ENCODE measurements at places on chromosomes 1 and 21.
A peak's percentile ranks its signal among the peaks of the same experiment; 100 is the strongest.

DNA sequence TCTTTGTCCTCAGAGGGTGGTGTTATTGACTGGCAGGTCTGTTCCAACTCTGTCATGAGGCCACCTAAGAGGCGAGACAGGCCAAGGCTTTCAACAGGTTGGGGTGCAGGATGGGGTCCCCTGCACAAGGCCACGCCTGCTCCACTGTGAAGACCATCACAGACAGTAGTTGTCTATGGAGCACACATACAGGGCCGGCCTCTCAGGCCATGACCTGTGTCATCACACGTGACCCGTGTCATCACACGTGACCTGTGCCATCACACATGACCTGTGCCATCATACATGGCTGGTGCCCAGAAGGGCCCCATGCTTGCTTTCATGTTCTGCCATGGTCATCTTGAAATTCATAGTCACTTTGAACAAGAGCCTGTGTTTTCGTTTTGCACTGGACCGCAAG, 91.9 kb downstream of the ARHGEF10L start:
- no peak for DNase-seq

- no peak for DNase-seq
Observed at GRCh38 chr1:246969621-246970020, 37.9 kb upstream of the AHCTF1 start.

DNA sequence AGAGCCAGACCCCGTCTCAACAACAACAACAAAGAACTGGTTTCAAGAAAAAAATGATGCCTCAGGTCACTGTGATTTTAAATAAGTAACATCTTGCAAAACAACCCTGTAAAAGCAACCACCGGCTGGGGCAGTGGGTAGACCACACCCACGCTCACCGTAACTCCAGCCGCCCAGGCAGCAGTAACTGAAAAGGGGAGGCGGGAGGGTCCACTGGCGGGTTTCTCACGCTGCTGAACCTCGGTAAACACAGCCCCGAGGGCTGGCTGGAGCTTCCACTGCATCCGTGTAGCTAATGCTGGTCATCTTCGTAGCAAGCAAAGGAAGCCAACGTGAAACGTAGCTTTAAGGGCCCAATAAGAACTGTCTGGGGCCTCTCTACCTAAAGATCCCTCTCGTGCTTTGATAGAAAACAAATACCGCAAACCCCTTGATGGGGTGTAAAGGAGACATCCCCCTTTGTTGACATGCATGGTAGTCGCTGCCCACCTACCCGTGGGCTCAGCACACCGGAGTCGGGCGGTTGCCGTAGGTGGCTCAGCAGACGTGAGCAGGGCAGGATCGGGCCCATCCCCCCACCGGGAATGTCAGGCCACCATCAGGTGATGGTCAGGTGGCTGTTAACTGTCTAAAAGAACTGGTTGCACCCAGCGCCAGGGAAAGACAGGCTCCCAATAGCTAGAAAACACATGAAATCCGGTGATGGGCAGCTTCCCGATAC, 4.2 kb downstream of the C1orf159 start:
- DNase-seq = no peak

DNA sequence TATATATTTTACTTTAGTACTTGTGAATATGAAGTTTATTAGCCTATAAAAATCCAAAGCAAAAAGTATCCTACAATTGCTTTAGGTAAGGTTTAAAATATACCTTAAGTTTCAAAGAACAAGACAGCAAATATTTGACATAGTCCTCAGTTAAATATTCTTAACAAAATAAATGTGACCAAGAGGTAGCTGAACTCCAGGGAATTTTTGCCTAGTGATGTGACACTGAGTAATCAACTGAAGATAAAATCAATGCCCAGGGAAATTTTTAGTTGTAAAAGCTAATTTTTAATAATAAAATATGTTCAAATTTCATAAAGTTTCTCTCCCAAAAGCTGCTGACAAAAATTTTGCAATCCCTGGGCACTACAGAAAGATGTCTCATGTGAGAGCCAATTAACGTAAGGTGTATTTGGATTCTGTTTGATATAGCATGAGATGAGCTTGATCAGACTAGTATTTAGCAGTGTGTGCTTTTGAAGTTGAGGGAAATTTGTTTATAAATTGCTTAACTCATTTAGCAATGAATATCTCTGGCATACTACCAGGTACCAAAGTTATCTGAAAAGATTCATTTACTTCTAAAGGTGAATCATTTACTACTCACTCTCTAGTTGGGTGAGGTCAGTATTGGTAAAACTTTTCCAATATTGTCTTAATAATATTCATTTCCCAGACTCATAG, 80.2 kb upstream of the PALMD start:
- no peak for DNase-seq

- DNase-seq = peak; percentile 60
Observed at GRCh38 chr1:55700359-55701130, 485.4 kb upstream of the USP24 start.

GRCh38 chr1:229047161-229047839, 223.6 kb upstream of the RAB4A start:
- no peak for DNase-seq

DNA sequence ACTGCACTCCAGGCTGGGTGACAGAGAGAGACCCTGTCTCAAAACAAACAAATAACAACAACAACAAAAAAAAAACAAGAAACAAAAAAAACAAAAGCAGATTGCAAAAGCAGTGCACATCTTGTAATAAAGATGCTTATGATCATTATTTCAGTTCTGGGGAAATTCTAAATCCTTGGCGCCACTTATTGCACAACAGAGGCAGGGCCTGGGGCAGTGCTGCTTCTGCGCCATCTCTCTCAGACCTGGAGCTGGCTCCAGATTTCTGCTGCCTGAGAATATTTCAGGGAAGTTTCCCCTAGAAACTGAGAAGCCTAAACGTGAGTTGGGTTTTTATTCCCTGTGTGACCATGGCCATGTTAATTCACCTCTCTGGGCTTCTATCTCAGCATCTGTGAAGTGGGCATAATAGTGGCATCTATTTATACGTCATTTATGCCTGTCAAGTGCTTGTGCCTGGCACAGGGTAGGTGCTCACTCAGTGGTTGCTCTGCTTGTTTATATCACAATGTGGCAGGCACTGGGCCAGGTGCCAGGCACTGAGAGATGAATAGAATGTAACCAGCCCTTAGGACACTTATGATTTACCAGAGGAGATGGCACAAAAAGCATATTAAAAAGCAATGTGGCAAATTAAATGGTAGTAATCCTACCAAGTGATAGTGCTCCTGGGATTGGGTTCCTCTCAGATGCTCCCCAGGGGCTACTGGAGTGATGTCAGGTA, 67.9 kb downstream of the MDM4 start:
- no peak for DNase-seq
